ENCODE measurements at places on chromosomes 16 and 17.

DNA sequence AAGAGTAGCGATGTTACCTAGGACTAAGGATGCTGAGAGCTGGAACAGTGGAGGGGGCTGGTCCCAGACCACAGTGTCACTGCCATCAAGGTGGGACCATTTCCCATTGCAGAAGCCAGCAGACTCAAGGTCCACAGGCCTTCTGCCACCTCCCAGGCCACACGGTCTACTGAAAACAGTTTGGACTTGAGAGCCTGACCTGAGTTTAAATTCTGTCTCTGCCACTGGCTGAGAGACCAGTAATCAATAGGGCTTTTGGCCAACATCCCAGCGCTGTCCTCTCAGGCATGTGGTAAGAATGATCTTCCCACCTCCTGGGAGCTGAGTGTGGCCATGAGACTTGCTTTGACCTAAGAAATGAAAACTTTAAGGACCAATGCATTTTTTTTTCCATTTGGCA is 331.4 kb upstream of the CDH5 start:
- DNase-seq = no peak

GRCh38 chr16:81567987-81568748 is 123.6 kb downstream of the CMIP start:
- peak; percentile 48 for DNase-seq

GRCh38 chr16:89555780-89556179 is 4.7 kb upstream of the RPL13 start:
- DNase-seq = no peak

GRCh38 chr16:5560084-5560483 is 462.5 kb upstream of the EEF2KMT start:
- DNase-seq = no peak

DNA sequence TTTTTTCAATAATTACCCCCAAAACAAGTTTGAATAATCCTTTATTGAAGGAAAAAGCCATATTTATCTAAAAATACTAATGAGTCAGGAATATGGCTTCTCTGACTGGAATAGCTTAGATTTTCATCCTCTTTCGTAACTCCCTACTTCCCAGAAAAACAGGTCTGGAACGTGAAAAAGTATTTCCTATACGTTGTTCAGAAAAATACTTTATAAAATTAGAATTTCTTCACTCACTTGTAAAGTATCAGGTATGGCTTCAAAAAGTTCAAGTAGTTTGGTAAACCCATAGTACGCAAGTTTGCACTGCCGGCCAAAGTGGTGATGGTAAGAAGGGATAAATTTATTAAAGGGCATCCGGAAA is 33.7 kb downstream of the MARF1 start:
- DNase-seq = no peak

- DNase-seq = no peak
Observed at GRCh38 chr17:49955157-49955556, 13.8 kb upstream of the DLX4 start.

DNA sequence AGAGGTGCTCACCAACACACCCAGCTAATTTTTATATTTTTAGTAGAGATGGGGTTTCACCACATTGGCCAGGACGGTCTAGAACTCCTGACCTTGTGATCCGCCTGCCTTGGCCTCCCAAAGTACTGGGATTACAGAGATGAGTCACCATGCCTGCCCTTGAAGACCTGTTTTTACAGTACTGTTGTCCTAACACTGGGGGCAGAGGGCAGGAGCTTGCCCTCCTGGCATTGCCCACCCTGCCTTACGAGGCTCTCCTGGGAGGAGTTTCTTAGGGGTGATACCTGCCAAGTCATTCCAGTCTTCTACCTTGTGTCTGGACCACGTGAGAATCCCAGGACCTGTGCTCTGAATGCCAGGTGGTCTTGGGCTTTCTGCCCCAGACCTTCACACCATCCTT is 2.7 kb downstream of the ASPSCR1 start:
- DNase-seq = no peak

- DNase-seq = no peak
Observed at GRCh38 chr17:28963055-28963611, 11.8 kb upstream of the PHF12 start.

DNA sequence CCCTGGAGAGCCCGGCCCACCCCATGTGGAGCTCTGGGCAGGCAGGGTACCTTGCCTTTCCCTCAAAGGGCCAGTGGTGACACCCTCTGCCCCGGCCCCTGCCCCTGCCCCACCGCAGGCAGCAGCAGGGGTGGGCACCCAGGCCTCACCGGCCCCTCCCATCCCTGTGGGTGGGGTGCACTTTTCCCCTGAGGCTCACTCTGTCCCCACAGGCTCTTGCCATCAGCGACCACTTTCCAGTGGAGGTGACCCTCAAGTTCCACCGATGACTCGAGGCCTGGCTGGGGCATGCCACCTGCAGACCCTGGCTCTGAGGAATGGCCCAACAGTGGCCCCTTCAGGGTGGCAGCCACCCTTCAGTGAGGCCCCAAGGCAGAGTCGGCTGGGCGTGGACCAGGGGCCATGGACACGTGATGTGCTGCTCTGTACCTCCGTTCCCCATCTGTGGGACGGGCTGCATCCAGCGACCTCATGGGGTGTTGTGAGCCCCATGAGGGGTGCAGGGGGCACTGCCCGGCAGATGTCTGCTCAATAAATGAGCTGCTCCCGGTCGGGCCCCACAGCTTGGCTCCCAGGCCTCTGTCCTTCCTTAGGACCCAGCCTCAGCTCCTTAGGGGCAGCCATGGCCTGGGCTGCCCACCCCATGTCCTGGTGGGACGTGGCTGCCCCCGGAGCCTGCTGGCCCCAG is 2.0 kb downstream of the DNASE1L2 start:
- no peak for DNase-seq

GRCh38 chr16:2043667-2044451 is 3.8 kb downstream of the NTHL1 start:
- no peak for DNase-seq

DNA sequence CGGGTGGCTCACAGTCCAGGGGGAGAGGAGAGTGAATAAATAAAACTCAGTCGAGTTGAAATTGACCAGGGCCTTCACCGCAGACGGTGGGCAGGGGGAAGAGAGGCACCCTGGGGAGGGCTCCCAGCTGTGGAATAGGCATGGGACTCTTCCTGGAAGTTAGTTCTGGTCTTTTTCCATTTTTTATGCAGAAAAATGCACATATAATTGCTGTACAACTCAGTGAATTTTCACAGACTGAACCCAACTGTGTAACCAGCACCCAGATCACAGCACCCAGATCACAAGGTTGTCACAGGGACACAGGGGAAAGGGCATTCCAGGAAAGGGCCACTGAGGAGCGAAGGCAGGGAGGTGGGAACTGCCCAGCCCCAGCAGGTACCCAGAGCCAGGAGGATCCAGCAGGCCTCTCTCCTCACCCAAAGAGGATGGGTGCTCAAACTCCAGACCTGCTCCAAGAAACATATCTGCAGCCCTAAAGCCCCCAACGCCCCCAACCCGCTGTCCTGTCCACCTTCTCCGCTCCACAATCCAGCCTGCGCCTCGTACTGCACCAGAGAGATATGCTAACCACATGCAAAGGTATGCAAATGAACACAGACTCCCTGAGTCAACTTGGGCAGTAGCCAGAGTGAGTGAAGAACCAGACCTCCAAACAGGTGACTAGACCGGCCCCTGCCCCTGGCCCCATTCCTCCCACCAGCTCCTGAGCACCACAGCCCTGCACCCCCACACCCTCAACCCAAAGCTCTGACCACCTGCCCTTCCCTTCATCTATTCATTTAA is 29.1 kb upstream of the EIF1 start:
- no peak for DNase-seq

DNA sequence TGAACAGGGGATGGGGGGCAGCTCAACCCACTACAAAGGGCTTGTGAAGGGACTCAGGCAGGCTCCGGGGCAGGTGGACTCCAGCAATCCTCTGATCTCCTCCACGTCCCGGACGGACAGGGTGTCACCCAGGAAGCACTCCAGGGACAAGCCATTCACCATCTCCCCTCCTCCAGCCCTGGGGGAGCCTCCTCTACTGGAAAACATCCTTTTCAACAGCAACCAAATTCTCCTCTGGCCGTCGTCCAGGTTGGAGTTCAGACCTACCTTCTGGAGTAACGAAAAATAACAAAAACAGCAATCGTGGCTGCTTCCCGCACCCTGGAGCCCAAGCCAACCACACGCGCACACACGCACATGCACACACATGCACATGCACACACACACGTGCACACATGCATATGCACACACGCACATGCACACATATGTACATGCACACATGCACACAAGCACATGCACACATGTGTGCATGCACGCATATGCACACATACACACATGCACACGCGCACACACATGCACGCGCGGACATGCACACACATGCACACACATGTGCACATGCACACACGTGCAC is 8.9 kb upstream of the RBFOX3 start:
- DNase-seq = no peak

DNA sequence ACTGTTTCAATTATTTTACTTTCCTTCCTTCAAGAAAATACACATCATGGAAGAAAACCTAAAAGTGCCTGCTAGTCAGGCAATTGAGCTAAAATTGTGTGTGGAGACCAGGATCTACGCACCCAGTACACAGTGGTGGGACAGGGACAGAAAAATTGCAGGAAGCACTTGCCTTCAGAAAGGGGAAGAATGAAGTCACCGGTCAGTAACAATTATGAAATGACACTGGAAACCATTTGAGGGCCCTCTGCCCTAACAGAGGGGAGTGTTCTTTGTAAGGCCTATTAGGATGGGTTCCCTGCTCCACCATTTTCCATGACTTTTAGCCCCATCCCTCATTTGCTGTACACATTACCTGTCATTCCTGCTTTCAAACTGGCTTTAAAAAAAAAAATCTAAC is 4.5 kb upstream of the PHAF1 start:
- DNase-seq = no peak

DNA sequence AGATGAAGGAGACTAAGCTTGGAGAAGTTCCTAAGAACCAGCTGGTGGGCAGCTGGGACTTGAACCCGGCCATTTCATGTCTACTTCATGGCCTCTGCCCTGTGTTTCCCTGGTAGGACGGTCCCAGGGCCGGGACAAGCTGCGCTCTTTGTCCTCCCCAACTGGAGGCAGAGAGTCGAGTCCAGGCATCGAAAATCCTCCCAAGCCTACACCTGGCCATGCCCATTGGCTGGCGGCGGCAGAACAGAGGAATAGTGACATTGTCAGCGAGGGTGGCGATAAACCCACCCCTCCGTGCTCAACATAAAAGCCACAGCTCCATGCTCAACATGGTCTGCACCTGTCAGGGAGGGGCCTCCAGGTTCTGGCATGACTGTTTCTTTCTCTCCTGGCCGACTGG is 77.7 kb downstream of the RBFOX3 start:
- no peak for DNase-seq

DNA sequence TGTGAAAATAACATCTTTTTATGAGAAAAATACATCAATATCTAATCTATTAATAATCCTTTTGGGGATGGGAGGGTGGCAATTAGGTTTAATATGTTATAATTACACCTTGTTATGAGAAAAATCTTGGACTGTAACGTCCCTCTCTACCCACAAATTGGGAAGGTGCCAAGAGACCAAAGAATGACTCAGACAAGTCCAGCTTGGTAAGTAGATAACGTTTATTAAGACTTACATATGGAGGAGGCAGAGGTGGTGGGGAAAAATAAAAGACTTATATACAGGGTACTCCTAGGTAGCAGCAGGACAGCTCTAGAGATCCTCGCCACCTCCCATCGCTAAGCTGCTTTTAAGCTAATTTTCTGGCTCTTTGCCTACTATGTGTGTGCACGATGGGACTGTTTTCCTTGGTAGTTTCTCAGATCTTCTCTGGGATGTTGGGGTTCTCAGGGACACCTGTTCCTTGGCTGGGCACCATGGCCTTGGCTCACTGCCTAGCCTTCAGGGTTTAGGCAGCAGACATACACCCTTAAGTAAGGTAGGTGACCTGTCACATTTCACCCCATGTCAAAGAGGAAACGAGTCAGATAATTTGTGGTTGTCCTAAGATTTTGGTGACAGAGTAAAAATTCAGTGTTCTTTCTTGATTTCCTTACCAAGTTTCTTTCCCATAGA is 31.5 kb downstream of the RBL2 start:
- DNase-seq = no peak

DNA sequence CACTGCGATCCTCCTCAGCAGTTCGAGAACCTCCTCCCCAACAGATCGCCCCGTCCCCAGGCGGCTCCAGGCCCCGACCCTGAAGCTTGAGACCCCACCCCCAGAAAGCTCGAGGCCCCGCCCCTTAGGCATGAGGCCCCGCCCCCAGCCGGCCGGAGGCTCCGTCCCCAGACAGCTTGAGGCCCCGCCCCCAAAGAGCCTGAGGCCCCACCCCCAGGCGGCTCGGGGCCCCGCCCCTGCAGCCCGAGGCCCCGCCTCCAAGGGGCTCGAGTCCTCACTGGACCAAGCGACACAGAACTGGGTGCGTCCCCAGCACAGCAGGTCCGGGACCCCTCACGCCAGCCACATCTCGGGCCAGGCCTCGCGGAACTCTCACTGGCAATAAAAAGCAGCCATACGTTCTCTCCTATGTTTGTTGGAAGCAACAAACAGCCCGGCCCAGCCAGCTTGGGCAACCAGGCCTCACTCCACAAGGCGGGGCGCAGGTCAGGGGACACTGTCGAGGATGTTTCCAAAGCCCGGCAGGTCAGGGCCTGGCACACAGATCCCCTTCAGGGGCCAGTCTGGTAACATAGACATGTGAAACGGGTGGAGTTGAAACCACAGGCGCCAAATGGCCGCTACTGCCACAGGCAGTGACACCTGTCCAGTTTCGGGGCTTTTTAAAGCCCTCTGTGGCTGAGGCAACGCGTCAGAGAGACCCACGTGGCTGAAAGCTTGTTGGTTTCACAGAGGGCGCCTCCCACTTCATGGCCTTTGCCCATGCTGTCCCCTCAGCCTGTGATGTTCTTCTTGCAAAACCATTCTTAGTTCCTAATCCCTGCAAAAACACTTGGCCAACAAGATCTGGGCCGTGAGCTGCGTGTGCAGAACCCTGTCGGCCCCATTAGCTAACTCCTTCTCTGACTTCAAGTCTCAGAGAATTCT is 224.2 kb downstream of the PARN start:
- DNase-seq = no peak

DNA sequence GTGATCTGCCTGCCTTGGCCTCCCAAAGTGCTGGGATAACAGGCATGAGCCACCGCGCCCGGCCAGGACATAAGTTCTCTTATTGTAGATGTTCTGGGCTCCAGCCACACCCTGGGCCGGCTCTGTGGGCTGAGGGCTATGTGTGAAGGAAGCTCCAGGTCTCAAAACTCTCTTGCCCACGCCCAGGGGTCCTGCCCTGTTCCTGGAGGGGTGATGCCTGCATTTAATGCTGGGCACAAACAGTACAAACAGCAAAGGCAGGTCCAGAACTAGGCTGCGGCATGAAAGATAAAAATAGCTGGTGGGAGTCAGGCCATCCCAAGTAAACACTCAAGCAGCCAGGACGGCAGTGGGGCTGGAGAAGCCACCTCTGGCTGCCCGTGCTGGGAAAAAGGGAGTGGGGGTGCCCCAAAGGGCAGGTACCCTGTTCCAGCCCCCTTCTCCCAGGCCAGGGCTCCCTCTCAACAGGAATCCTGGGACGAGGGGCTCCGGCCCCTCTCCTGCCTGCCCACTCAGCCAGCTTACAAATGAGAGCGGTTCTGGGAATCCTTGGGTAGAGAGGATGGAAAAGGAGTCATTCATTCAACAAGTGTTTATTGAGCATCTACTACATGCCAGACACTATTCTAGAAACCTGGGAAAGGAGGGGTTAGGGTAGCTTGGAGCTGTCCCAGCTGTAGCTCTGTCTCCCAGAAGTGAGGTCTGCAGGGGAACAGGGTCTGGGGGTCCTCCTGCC is 4.6 kb downstream of the TRIM47 start:
- no peak for DNase-seq
